Osteocyte (in vitro differentiated cells): ENCODE measurements at places on chromosomes 2 and 18. TPM values are rescaled to one million over a fixed set of nuclear protein-coding genes. Genes with fewer than 3 reads are reported as not detected.
A peak's percentile ranks its signal among the peaks of the same experiment; 100 is the strongest.

GRCh38 chr2:118333664-118334063 lies 245.4 kb downstream of the INSIG2 start:
- H3K27me3 ChIP-seq: no peaks in the 10 kb centered on the region
- H3K27ac ChIP-seq: no peak overlapping the region
- DNase-seq: no peak
- H3K4me3 ChIP-seq: no peak overlapping the region
- H3K36me3 ChIP-seq: no peaks in the 10 kb centered on the region

GRCh38 chr2:158668001-158668765 lies 126.9 kb upstream of the DAPL1 start:
- H3K36me3 ChIP-seq: peaks cover 61% of the 10 kb centered on the region
- DNase-seq: no peak
- H3K27me3 ChIP-seq: no peaks in the 10 kb centered on the region
- no peak overlapping the region for H3K4me3 ChIP-seq

DNA sequence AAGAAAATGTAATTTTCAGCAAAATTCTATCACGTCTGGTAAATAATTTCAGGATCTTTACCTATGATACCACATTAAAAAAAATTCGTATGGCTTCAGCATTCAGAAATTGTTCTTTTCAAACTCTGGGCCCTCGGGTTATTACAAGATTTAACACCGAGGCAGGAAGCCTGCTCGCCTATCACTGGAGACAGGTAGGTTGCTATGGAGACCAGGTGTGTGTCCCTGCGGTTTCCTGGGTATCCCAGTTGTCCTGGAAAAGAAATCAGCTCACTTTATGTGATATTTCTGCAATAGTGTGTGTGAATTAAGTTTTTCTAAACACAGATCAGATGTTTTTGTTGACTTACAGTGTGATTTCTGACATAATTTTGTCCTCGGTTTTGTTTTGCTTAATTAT lies 14.2 kb downstream of the HPCAL1 start:
- no peak overlapping the region for H3K27ac ChIP-seq
- H3K27me3 ChIP-seq: no peaks in the 10 kb centered on the region
- H3K4me3 ChIP-seq: no peak overlapping the region

GRCh38 chr2:224221455-224221913 lies 180.4 kb downstream of the FAM124B start:
- H3K36me3 ChIP-seq: no peaks in the 10 kb centered on the region
- H3K27ac ChIP-seq: peak overlapping the region; percentile 92
- H3K4me1 ChIP-seq: peaks cover 52% of the 10 kb centered on the region
- H3K4me3 ChIP-seq: no peak overlapping the region
- DNase-seq: no peak

GRCh38 chr2:186995092-186995491 lies 146.1 kb upstream of the ZSWIM2 start:
- no peak overlapping the region for H3K27ac ChIP-seq
- H3K4me3 ChIP-seq: no peak overlapping the region
- no peaks in the 10 kb centered on the region for H3K36me3 ChIP-seq
- peaks cover 4% of the 10 kb centered on the region for H3K4me1 ChIP-seq

GREB1 gene
- total RNA-seq: 0.54 and 0.55 TPM in 2 replicates

POTEI gene
- total RNA-seq: 0.05 TPM in 1 of 2 replicates, not detected in the other

DNA sequence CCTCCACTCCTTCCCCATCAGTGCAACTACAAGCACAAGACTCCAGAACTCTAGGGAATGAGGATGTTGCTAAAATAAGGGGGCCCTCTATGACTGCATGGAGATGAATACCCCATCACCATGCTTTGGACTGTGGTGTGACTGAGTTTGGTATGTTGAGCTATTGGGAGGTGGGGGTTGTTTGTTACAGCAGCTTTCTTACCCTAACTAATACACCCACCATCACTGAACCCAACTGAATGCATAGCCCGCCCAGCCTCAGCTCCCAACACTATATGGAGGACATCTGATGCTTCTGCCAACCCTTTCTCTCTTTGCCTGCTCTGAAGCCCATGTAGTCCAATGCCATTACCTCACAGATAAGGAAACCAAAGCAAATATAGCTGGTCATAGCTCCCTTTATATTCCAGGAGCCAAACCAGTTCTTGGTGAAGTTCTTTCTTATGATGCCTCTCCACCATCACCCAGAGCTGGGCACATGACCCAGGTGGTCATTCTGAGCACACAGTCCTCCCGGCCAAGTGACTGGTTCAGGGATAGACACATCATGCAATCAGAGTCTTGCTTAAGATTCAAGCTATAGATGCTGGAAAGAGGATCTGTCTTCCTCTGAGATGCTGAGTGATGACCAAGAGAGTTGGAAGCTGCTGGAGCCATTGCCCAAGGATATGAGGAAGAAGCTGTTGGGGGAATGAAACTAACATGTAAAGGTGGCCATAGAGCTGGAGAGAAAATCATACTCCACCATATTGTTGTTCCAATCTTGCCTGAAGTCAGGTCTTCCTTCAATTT lies 155.6 kb upstream of the HAAO start:
- H3K4me3 ChIP-seq: no peak overlapping the region
- H3K4me1 ChIP-seq: peaks cover 30% of the 10 kb centered on the region
- no peaks in the 10 kb centered on the region for H3K36me3 ChIP-seq
- no peak for DNase-seq
- no peaks in the 10 kb centered on the region for H3K27me3 ChIP-seq

GRCh38 chr2:230742781-230743180 lies 30.1 kb downstream of the CAB39 start:
- no peak overlapping the region for H3K27ac ChIP-seq
- peaks cover 18% of the 10 kb centered on the region for H3K4me1 ChIP-seq
- H3K4me3 ChIP-seq: no peak overlapping the region
- H3K36me3 ChIP-seq: peaks cover 15% of the 10 kb centered on the region

GRCh38 chr18:57014772-57015413 lies 132.0 kb upstream of the BOD1L2 start:
- no peak overlapping the region for H3K27ac ChIP-seq
- no peak for DNase-seq
- no peak overlapping the region for H3K4me3 ChIP-seq

DNA sequence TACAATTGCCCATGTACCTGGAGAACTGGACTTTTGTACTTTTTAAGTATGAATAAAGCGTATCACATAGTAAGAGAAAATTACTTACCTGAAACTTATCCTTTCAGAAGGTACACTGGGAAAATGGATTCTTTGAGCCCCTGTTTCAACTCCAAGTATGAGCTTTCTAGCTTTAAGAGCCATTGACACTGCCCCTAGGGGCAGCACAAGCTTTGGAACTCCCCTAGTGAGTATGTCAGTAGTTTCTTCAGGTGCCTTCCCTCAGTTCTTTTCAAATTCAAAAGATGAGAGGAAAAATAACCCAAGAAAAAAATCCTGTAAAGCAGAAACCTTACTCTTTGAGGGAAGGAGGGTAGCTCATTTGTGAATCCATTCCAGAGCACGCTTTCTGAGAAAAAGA lies 124.1 kb downstream of the MEMO1 start:
- no peaks in the 10 kb centered on the region for H3K27me3 ChIP-seq
- peaks cover 23% of the 10 kb centered on the region for H3K4me1 ChIP-seq
- no peak overlapping the region for H3K4me3 ChIP-seq

- peaks cover 23% of the 10 kb centered on the region for H3K4me1 ChIP-seq
- H3K27me3 ChIP-seq: no peaks in the 10 kb centered on the region
- DNase-seq: no peak
- H3K36me3 ChIP-seq: no peaks in the 10 kb centered on the region
- H3K27ac ChIP-seq: no peak overlapping the region
Measured at GRCh38 chr2:207012461-207012860, 73.1 kb downstream of the CPO start.

DNA sequence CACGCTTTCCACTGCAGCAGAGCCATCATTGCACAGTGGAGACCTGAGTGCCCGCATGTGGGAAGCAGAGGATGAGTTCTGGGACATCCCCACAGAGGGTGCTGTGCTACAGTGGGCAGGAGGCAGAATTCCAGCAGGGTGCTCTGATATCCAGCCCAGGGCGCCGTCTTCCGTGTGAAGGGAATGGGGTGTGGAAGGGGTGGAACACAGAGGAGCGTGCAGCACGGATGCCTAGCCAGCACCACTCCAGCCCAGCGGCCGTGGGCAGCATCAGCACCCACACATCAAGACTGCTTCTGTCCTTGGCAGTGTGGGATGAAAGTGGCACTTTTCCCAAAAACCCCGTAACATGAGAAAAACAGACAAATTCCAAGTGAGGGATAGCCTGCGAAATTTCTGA lies 134.3 kb downstream of the ZNF236 start:
- H3K36me3 ChIP-seq: peaks cover 34% of the 10 kb centered on the region
- H3K27me3 ChIP-seq: no peaks in the 10 kb centered on the region
- H3K4me1 ChIP-seq: peaks cover 5% of the 10 kb centered on the region
- H3K4me3 ChIP-seq: no peak overlapping the region

DNA sequence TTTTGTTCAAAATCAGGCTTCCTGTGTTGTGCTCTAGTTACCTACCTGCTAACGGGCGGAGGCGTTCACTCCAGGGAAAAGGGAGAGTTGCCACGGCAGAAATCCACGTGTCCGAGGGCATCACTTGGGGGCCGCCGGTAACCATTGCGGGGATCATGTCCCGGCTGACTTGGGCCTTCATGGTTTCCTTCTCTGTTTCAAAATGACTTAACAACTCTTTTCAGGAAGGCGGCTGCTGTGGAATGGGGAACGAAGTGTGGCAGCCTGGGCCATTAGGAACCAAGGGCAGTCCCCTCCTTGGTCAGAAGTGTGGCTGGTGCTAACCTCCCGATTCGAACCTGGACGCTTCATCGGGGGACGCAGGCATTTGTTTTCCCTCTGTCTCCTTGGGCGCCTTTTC lies 56.8 kb downstream of the INPP5D start:
- peaks cover 17% of the 10 kb centered on the region for H3K27me3 ChIP-seq
- no peaks in the 10 kb centered on the region for H3K36me3 ChIP-seq
- H3K4me3 ChIP-seq: no peak overlapping the region
- DNase-seq: no peak
- no peaks in the 10 kb centered on the region for H3K4me1 ChIP-seq

GRCh38 chr2:109457366-109457765 lies 156.4 kb downstream of the SEPTIN10 start:
- no peaks in the 10 kb centered on the region for H3K27me3 ChIP-seq
- H3K4me1 ChIP-seq: peaks cover 64% of the 10 kb centered on the region
- no peak overlapping the region for H3K4me3 ChIP-seq
- H3K36me3 ChIP-seq: peaks cover 56% of the 10 kb centered on the region
- peak overlapping the region; percentile 91 for H3K27ac ChIP-seq
- DNase-seq: no peak

DNA sequence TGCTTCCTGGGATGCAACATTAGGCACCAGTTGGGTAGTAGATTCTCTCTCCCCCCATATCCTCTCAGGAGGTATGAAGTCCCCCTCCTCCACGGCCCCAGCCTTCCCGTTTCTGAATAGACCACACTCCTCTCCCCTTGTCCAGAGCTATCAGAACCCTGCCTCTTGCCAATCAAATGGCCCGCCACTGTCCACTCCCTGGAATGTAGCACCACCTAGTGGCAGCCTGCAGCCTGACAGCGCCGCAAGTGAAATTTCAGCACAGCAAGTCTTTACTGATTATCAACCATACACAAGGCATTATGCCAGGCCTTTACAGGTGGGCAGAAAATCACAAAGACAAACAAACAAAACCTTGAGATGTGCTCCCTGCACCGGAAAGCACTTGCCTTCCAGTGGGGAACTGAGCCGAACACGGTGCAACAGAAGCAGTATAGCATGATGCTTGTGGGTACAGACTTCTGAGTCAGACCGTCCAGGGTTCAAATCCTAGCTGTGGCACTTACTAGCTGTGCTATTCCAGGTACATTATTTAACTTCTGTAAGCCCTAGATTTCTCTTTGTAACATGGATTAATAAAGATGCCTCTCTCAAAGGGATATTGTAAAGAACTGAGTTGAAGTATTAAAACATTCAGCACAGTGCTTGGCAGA lies 174.0 kb downstream of the SMAD2 start:
- no peaks in the 10 kb centered on the region for H3K4me1 ChIP-seq
- H3K27ac ChIP-seq: no peak overlapping the region
- no peak for DNase-seq
- peaks cover 3% of the 10 kb centered on the region for H3K36me3 ChIP-seq
- no peak overlapping the region for H3K4me3 ChIP-seq

C2orf78 gene
- not detected in 2 replicates for total RNA-seq

GRCh38 chr2:120310136-120310535 lies 35.8 kb upstream of the INHBB start:
- DNase-seq: no peak
- H3K27me3 ChIP-seq: peaks cover 9% of the 10 kb centered on the region
- no peaks in the 10 kb centered on the region for H3K36me3 ChIP-seq
- H3K4me1 ChIP-seq: peaks cover 8% of the 10 kb centered on the region
- H3K27ac ChIP-seq: no peak overlapping the region
- H3K4me3 ChIP-seq: no peak overlapping the region

GRCh38 chr2:170456914-170457313 lies 258.2 kb upstream of the SP5 start:
- H3K27me3 ChIP-seq: peaks cover 11% of the 10 kb centered on the region
- no peaks in the 10 kb centered on the region for H3K4me1 ChIP-seq
- DNase-seq: no peak
- no peak overlapping the region for H3K4me3 ChIP-seq

ARMC9 gene
- total RNA-seq: 178 and 204 TPM in 2 replicates

GRCh38 chr2:33433279-33434235 lies 42.9 kb upstream of the RASGRP3 start:
- DNase-seq: no peak
- no peak overlapping the region for H3K27ac ChIP-seq
- peaks cover 14% of the 10 kb centered on the region for H3K4me1 ChIP-seq

DNA sequence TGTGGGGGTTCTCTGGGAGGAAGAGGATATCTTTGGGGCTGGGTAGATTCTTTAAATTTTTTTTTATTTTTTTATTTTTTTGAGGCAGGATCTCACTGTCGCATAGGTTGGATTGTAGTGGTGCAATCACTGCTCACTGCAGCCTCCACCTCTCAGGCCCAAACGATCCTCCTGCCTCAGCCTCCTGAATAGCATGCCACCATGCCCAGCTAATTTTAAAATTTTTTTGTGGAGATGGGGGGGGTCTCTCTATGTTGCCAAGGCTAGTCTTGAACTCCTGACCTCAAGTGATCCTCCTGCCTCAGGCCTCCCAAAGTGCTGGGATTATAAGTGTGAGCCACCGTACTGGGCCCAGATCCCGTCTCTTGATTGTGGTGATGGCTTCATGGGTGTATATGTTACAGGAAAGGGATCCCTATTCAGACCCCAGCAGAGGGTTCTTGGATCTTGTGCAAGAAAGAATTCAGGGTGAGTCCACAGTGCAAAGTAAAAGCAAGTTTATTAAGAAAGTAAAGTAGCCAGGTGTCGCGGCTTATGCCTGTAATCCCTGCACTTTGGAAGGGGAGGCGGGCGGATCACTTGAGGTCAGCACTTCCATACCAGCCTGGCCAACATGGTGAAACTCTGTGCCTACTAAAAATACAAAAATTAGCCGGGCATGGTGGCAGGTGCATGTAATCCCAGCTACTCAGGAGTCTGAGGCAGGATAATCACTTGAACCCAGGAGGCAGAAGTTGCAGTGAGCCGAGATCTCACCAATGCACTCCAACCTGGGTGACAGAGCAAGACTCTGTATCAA lies 2.0 kb upstream of the C2orf68 start:
- no peak overlapping the region for H3K4me3 ChIP-seq
- H3K4me1 ChIP-seq: peaks cover 34% of the 10 kb centered on the region
- peaks cover 5% of the 10 kb centered on the region for H3K36me3 ChIP-seq
- H3K27ac ChIP-seq: peak overlapping the region; percentile 13
- DNase-seq: no peak

CD8B2 gene
- not detected in 2 replicates for total RNA-seq
